ENCODE measurements at places on chromosomes 3 and 15.

- no peak for DNase-seq
Observed at GRCh38 chr15:62766599-62766998, 275.9 kb upstream of the TPM1 start.

DNA sequence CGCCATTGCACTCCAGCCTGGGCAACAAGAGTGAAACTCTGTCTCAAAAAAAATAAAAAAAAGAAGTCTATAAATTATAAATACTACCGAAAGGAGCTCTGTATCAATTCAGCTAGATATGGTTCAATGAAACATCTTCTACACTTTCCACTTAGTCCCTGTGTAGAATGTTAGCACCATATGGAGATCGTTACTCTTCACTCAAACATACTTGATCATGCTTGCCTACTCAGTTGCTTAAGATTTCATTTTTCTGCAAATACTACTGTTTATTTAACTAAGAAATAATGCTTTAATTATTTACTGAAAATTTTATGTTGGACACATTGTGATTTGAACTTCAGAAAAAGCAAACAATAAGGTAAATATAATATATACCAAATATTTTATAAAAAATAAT lies 17.1 kb upstream of the NANOGP8 start:
- no peak for DNase-seq

DNA sequence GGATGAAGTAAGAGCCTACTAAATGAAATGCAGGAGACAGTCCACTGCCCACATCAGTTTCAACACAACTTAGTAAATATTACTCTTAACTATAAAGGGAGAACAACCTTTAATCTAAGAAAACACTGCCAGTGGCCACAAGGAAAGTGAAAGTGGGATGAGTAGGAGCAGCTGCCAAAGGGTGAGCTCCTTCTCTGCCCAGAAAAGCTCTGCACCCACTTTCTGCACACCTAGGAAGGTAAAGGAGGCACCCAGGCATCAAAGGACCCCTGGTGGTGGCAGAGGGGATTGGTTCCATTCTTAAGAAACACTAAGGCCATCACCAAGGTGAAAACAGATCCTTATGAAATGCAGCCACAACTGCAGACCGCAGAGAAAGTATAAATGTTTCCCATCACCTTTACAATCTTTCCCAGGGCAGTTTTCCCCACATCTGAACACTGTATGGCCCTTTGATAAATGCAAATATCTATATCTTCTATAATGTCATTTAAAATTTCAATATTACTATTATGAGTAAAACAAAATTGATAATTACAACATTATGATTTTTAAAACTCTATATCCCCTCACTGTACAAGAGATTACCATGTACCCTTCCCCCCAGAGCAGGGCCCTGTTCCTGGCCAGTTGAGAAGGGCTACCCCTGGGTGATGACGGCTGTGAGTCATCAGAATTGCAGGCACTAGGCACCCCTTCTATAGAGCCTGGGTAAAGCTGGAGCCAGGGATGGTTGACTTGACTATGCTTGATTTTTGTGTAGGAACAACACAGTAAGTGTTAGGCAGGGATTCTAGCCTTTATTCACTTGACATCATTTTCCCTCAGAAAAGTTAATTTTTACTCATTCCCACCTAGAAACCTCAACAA lies 92.0 kb downstream of the SNRK start:
- peak; percentile 34 for DNase-seq

DNA sequence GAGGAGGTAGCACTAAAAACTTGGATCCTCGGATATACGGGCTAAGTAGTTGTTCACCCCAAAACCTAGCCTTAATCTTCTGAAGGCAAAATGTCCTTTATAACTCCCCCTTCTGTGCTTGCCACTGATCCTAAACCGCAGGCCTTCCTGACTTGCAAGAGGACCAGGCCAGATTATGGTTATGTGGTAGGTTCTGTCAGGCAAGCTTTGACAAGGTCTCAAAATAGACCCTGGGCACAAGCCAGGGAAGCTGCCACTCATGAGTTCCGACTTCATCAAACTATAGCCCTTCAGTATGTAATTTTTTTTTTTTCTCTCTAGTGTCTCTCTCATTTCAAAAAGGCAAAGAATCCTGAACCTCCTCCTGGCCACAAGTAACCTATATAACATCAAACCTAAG lies 3.2 kb downstream of the LRRFIP2 start:
- no peak for DNase-seq

DNA sequence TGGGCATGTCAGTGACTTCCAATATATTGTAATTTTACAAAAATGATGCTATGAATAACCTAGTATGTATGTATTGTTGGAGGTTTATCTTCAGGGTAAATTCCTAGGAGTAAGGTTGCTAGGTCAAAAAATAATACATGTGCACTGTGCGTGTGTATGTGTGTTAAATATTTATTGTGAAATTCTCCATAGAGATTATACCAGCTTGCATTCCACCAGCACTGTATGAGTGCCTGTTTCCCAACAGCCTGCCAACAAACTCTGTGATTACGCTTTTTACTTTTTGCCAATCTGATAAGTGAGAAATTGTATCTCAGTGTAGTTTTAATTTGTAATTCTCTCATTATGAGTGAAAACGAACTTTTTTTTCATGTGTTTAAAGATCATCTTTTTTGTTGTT lies 12.6 kb upstream of the IGF2BP2 start:
- no peak for DNase-seq

DNA sequence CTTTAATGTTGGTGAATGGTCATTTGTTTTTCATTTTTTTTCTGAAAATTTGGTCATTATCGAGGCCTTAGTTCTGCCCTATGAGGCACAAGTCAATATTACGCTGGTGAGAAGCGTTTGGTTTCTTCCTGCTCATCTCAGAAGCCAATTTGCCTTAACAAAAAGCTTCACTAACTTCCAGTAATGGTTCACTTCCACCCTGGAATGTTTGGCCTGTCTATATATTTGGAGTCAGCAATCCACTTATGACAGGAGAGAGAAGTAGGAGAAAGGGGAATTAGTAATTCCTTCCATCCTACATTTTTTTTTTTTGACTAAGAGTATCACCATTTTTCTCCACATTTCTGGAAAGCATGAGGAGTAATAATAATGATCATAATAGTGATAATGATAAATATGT lies 124.4 kb downstream of the DIPK2A start:
- no peak for DNase-seq

GRCh38 chr3:18079739-18080138 lies 337.3 kb upstream of the TBC1D5 start:
- DNase-seq = no peak

DNA sequence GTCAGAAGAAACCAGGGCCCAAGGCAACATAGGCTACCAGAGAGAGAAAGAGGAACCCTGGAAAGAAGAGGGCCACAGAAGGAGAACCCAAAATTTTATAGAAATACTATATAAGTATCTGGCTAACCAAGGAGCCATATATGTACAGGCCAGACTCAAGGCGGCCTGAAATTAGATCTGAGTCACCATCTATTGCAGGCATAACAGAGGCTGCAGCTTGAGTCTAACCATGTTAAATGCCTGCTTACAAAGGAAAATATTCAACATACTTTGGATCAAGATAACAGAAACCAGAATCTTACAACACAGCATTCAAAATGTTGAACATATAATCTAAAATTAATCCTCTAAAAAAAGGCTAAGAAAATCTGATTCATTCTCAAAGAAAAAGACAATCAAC lies 23.1 kb downstream of the IGSF11 start:
- DNase-seq = no peak

DNA sequence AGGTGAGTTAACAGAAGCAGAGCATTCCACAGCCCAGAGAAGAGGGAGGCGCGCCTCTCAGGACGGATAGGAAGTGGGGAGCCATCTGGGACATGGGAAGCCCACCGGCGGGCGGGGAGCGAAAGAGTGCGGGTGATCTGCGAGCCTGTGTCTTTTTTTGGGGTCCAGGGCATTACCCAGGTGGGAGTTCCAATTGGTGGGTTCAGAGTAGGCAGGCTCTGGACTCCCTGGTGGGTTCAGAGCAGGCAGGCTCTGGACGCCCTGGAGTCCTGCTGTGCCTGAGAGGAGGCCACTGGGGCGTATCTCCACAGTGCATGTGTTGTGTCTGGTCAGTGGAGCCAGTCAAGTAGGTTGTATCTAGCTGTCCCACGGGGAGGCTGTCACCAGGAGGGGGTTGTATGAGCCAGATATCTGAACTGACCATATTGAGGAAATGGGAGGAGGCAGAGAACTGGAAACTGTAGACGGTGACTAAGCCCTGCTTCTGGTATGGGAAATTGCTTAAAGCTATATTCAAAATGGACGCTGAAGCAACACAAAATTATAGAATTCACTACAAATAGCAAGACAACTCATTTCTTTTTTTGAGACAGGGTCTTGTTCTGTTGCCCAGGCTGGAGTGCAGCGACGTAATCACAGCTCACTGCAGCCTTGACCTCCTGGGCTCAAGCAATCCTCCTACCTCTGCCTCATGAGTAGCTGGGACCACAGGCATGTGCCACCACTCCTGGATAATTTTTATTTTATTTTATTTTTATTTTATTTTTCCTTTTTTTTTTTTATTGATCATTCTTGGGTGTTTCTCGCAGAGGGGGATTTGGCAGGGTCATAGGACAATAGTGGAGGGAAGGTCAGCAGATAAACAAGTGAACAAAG lies 34.5 kb upstream of the CHST2 start:
- DNase-seq = no peak

GRCh38 chr15:38867556-38867955 lies 302.9 kb upstream of the RASGRP1 start:
- no peak for DNase-seq

GRCh38 chr3:52227766-52228165 lies 2.3 kb upstream of the TLR9 start:
- DNase-seq = no peak

DNA sequence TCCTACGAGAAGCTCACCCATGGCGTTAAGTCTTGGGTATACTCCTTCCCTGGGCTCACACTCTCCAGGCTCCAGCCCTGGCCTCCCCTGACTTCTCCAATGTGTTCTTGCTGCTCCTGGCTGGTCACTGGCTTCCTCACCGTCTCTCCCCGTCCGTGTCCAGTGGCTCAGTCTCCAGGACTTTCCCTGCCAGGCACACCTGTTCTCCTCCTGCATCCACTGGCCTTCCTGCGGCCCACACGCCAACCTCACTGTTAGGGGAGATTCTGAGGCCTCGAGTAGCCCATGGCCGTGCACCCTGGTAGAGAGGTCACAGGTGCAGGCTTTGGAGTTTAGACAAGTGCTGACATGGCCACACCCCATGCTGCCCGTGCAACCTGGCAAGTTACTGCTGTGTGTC lies 91.9 kb upstream of the SNRPA1 start:
- no peak for DNase-seq

DNA sequence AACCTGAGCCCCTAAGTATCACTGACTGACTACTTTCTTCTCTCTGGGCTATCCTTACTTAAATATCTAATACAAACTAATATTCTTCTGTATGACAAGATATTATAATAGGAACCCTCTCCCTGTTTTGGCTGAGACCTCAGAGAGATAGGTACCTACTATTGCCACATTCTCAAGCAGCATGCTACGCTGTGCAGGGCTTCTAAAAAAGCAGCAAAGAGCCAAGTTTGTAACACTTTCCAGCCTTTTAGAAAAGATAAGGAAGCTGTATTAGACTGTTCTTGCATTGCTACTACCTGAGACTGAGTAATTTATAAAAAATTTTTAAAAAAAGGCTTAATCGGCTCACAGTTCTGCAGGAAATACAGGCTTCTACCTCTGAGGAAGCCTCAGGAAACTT lies 126.8 kb upstream of the ABI3BP start:
- DNase-seq = no peak

DNA sequence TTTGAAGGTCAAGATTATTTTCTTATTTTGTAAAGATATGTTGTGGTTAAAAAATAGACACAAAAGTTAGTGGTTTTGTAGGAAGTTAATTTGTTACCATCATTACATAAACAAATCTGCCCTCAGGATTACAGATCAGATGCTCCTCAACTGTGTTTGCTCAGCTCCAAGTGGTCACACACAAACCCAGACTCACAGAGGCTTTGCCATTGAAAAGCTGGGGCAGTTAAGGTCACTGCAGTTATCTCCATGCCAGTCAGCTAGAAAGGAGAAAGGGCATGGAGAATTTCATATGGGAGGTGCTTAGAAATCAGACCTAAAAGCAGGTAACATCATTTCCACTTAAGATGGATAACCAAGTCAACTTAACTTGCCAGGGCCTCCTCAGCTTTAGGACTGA lies 825.7 kb upstream of the GBE1 start:
- DNase-seq = no peak
